ENCODE measurements at places on chromosomes 1 and 21. TPM values are rescaled to one million over a fixed set of nuclear protein-coding genes. Genes with fewer than 3 reads are reported as not detected.

TMEM54 gene
- total RNA-seq: 26.8 TPM

SYPL2 gene
- total RNA-seq: 7.3 TPM

LCE1E gene
- not detected for total RNA-seq

ALG14 gene
- 8.1 TPM for total RNA-seq

LCE1C gene
- not detected for total RNA-seq

NT5C1A gene
- 0.42 TPM for total RNA-seq
